ENCODE measurements at places on chromosomes 5 and 9.

DNA sequence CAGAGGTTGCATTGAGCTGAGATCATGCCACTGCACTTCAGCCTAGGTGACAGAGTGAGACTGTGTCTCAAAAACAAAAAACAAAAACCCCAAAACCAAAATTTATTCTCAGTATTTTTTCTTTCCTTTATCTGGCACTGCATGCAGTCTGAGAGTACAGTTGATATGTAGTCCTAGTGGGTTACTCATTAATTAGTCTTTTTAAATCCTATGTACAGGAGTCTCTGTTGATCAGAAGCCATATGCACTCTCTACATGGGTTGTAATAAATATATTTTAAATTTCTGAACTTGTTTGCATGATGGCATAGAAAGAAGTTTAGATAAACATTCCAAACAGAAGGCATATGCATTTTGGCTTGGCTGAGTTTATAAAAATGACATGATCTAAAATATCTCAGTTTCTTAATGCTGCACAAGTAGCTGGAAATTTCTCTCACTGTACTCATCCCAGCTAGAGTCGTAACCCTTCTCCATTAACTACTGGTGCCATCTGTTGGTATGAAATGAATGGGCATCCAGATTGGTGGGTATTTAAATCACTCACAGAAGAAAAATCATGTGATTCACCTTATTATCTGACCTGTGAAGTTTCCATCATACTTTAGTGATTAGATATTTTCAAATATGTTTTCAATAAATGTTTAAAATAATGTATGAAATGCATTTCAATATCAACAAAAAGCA lies 284.8 kb downstream of the CTNND2 start:
- DNase-seq = peak; percentile 13

DNA sequence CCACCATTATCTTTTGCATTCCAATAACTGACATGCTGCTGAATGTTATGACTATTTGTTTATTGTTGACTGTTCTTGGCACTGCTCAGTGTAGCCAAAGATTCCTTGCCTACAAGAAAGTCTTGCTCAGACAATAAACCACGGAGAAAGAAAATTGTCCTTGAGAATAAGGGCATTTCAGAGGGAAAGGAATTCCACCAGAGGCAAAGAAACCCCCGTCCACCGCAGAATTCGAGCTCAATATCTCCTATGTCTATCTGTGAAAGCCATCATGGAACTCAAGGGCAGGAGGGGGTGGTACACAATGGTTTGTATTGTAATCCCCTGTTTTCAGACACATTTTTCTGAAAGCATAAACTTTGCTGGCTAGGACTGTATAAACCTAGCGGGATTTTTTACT lies 70.3 kb upstream of the ADAMTS16 start:
- no peak for DNase-seq

- no peak for DNase-seq
Measured at GRCh38 chr9:124358631-124359030, 56.6 kb downstream of the PSMB7 start.

- DNase-seq = no peak
Measured at GRCh38 chr5:156949424-156949823, 13.6 kb downstream of the TIMD4 start.

DNA sequence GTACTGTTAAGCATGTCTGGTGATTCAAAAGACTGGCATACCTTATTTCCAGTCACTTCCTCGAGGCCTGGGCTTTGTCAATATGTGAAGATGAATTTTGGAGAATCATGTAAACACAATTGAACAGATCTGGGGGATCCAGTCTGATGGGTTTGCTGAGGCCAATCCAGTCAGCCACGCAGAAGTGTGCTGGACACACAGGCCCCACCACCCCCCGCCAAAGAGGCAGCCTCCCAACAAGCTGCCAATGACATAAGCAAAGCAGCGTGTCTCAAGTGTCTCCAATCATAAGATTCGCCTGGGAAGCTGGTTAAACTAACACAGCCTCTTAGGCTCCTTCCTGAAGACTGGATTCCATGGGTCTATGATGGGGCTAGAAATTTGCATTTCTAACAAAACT lies 192.9 kb upstream of the KLF9 start:
- no peak for DNase-seq

GRCh38 chr5:180684623-180685161 lies 35.3 kb upstream of the FLT4 start:
- no peak for DNase-seq

- no peak for DNase-seq
Measured at GRCh38 chr5:168300326-168301182, 9.1 kb downstream of the WWC1 start.

All from fibroblast of skin of scalp (primary cell).